ENCODE measurements at places on chromosomes 7 and 10.

DNA sequence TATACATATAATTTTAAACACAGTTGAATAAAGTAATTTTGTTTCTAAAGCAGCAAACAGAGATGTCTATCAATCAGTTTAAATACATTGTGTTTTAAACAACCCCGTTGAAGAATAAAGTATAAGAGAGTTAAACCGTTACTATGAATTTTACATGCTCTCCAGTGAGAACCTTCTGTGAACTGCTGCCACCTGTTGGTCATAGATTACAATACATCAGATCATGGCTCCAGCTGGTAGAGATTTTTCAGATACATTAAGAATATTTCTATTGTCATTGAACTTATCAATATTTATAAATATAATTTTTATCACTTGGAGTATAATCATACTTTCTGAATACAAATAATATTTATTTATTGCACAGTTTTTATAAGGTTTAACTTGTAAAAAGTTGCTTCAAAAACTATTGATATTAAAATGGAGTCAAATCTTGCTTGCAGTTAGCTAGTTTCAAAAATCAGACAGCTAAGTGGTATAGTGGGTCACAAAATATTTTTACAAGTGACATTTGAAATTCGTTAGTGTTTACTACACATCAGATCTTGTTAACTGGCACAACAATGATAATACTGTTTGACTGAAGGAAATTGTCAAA is 561.2 kb upstream of the PHF14 start:
- no peak for DNase-seq

DNA sequence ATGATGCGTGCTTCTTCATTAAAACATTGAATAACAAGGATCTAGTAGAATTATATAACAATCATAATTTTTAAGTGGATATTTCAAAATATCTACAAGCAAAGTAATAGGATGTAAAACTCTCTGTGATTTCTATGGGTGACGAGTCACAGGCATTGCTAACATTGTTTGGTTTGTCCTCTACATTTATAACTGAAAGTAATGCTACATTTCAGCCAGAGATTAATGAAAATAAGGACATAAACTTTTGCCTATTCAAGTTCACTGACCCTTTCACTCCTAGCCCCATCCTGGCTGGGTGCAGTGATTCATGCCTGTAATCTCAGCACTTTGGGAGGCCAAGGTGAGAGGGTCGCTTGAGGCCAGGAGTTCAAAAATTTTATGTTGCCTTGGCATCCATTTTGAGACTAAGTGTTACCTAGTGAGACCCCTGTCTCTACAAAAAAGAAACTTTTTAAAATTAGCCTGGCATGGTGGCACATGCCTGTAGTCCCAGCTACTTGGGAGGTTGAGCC is 38.4 kb upstream of the HSPA12A start:
- no peak for DNase-seq

GRCh38 chr10:120760253-120760652 is 90.9 kb upstream of the WDR11 start:
- DNase-seq, result no peak

GRCh38 chr10:37125921-37126320 is 523 bp downstream of the ANKRD30A start:
- no peak for DNase-seq

- no peak for DNase-seq
Observed at GRCh38 chr7:82364671-82365070, 78.9 kb downstream of the CACNA2D1 start.

GRCh38 chr10:81116201-81116600 is 578.5 kb downstream of the SH2D4B start:
- no peak for DNase-seq

GRCh38 chr7:94160719-94161435 is 156.7 kb upstream of the BET1 start:
- no peak for DNase-seq

DNA sequence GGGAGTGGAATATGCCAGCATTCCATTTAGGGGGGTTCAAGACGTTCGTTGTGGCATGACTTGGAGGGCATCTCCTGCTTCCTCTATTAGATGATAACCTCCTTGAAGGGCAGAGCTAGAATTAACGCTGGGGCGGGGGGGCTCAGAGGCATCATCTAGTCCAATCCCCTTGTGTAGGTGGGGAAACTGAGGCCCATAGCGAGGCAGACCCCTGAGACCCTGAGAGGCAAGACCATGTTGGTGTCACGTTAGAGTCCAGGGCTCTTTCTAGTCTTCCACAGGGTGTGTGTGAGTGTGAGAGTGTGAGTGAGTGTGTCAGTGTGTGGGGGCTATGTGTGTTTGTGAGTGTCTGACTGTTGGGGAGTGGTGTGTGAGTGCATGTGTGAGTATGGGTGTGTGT is 29.3 kb upstream of the NUB1 start:
- no peak for DNase-seq

- DNase-seq, result no peak
Observed at GRCh38 chr10:19595212-19595845, 220.9 kb upstream of the PLXDC2 start.

GRCh38 chr7:20444030-20444800 is 113.5 kb downstream of the ITGB8 start:
- no peak for DNase-seq

DNA sequence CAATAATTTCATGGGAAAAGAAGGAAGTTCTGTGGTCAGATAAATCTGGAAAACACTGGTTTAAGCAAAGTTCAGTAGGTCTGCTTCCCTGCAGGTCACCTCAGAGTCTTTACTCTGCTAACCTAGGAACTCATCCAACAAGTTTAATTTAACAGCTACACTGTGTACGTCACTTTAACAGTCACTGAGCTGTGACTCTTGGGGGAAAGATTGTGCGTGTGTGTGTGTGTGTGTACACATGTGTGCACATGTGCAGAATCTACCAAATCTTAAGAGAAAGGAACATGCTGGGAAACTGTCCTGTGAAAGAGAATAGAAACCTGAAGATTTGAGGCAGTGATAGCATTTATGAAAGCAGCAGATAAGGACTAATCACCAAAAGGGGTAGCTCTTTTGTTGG is 62.6 kb downstream of the IKZF1 start:
- no peak for DNase-seq

- DNase-seq, result peak; percentile 90
Observed at GRCh38 chr10:133378251-133379096, 588 bp upstream of the PAOX start.

DNA sequence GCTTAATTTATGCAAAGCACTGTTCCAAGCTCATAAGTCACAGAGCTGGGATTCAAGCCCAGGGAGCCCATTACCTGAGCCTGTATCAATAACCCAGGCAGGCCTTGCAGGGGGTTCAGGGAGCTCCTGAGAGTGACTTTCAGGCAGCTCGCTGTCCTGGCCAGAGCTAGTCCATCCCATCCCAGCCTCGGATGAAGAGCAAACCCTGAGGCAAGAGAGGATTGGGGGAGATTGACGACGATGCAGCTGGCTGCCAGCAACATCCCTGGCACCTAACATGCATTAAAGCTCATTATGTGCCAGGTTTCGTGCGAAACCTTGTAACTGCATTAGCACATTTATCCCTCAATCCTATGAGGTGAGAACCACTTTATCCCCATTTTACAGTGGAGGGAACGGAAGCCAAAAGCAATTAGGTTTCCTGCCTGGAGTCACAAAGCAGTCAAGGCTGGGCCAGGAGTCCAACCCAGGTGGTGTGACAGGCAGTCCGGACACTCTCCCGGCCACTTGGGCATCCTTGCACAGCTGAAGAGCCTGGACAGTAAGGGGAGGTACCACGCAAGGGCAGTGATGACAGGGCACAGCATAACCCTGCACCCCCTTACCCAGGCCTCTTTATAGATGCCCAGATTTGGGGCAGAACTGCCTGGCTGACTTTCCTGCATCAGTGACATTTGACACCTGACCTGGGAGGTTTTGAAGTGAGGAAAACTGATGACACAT is 129.8 kb upstream of the CHST15 start:
- DNase-seq, result no peak

DNA sequence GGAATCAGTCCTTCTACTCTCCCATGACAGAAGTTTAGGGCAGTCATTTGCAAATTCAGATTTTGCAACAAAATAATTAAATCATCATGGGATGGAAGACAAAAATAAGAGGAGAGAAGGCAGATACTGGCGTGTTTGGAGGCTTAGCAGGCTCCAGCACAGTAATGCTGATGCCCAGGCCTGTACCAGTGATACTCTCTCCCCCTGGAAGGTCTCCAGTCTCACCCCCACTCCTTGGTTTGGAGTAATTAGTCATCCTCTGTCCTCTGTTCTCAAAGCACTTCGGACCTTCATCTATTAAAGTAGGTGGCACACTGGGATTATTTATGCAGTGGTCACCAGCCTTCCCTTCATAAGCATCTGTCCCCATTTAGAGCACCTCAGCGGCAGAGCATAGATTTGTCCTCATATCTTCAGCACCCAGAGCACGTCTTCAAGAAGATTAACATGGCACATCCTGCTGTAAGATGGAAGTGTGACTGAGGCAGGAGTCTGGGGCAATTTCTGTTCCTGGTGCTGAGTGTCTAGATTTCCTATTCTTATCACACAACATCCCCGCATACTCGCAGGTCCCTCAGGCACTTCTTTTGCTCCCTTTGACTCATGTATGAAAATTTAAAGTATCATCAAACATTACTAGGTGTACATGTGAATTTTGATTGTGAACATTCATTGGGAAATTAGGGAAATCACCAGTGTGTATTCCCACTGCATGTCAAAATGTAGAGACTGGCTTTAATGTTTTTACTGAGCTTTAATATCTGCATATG is 31.3 kb upstream of the TRIL start:
- DNase-seq, result no peak

- no peak for DNase-seq
Observed at GRCh38 chr10:97228130-97228774, 42.5 kb upstream of the SLIT1 start.

GRCh38 chr10:122326385-122326784 is 48.1 kb upstream of the PLEKHA1 start:
- DNase-seq, result no peak

DNA sequence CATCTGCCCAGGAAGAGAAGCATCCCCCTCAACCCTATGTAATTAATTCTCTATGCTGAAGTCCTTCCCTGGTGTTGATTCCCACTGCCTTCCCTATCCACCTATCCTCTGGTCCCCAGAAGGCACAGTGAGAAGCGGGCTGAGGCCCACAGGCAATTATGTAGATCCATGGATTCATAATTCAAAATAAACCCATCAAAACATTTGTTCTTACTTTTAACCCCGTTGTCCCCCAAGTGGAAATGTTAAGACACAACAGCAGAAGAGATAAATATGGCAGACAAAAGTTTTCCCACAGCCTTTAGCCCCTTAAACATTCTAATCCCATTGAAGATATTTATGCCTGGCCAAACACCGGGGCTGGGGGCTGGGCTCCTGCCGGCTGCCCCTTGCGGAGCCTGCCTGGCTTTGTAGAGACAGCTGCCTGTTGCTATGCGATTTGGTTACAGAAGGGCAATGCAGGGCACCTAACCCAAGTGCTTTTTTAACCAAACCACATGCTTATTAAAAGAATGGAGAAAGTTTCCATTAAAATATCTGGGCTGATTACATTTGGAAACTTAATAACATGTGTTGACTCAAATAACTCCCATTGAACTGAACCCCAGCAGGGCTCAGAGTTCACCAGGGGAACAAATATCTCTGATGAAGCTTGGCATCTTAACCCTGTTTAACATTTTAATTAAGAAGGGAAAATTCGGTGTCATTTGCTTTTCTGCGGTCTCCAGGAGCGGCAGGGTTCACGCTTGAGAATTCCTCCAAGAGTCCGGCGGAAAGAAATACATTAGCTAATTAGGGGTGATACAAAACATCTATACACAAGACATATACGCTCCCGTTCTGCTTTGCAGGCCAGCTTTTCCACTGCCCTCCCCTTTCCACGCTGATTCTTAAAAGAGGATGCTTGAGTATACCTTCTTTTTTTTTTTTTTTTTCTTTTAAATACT is 110.8 kb upstream of the FGFR2 start:
- no peak for DNase-seq

- peak; percentile 55 for DNase-seq
Observed at GRCh38 chr10:88474884-88475844, 108.0 kb downstream of the RNLS start.

GRCh38 chr7:129089521-129090212 is 34.8 kb upstream of the TNPO3 start:
- no peak for DNase-seq

- no peak for DNase-seq
Observed at GRCh38 chr10:1454428-1454827, 282.9 kb downstream of the ADARB2 start.

DNA sequence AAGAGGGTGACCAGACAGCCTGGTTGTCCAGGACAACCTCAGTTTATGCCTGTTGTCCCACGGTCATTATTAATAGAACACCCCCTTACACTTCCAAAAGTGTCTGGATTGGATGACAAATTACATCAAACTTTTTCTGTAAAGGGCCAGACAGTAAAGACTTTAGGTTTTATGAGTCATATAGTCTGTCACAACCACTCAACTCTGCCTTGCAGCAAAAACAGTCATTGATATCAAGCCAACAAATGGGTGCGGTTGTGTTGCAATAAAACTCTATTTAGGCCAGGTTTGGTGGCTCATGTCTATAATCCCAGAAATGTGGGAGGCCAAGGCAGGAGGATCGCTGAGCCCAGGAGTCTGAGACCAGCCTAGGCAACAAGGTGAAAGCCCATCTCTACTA is 66.7 kb upstream of the ATP6V0A4 start:
- DNase-seq, result no peak

DNA sequence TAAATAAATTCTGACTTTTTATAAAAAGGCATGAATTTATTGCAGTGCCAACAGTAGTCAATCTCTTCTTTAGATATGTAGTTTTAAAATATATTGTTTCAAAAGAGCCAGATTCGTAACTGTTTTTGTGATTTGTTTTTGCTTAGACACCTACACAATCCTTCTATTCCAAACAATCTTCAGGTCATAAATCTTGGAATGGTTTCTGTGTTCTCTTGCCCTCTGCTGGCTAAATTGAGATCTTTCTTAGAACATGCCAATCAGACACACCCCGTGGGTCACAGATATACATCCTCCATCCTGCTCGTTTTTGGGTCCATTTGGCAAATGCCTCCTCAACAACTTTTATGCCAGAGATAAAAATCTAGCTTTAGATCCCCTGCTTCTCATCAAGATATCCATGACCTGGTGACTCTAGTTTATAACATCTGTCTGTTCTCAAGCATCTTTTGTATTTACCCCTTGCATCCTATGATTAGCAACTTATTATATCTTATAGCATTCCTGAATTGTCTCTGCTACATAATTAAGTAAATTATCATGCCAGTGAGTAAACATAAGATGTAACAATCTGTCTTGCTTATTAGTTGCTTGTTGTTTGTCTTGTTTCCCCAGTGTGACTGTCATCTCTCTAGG is 35.3 kb upstream of the IFRD1 start:
- DNase-seq, result no peak
